Renal cortical epithelial cell (primary cell): ENCODE measurements at places on chromosomes 7 and 10. TPM values are rescaled to one million over a fixed set of nuclear protein-coding genes. Genes with fewer than 3 reads are reported as not detected.

DNA sequence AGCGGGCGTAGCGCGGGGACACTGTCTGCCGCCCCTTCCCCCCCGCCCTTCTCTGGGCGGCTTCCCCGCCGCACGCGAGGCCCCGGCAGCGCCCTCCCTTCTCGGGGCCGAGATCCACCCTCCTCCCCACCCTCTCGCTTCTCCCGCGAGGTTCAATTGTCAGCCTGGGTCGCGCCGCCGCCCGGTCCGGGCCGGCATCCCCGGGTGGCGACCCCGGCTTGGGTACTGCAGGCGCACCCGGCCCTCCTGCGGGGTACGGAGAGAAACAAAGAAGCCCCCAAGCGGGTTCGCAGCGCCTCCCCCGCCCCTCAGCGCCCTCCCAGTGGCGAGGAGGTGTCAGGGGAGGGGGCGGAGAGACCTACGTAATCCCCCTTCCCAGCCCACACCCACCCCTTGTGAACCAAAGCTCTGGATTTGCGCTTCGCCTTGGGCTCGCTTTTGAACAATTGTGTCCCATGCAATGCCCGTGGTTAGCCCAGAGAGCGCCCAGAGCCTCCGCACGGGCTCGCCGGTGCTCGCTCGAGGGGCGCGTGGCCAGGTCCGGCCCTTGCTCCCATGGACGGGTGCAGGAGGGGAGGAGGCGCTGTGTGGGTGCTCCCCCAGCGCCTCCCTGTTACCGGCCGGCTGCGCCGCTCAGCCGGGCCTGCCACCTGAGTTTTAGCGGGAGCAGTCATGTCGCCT is 634 bp downstream of the HECW1 start:
- peak; percentile 10 for DNase-seq

- DNase-seq = no peak
Measured at GRCh38 chr10:112899391-112900065, 50.5 kb upstream of the TCF7L2 start.

DNA sequence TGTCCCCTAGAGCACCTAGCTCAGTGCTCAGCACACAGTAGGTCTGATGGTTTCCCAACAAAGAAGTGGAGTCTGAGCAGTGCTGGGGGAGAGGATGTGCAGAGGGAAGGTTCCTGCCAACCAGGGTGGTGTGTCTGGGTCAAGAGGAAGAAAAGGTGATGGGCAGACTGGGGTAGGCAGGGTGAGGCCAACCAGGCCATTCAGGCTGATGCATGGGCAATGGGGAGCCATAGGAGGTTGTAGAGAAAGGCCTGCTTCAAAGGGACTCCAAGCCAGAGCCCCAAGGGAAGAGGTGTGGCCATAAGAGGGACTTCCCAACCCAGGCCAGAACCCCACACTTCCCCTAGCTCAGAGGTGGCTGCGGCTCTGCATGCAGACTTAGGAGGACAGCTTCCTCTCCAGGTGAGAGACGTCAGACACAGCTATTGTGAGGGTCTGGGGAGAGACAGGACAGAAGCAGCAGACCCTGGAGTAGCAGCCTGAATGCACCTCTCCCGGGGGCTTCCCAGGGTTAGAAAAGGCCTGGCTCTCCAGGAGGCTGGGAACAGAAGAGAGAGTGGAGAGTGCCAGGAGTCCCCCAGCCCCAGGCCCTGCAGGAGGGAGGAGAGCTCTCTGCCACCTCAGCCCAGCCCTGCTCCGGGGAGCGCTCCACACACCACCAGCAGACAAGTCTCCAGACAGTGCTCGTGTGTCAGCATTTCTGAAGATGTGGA is 87.4 kb upstream of the ZMIZ1 start:
- DNase-seq = no peak

DNA sequence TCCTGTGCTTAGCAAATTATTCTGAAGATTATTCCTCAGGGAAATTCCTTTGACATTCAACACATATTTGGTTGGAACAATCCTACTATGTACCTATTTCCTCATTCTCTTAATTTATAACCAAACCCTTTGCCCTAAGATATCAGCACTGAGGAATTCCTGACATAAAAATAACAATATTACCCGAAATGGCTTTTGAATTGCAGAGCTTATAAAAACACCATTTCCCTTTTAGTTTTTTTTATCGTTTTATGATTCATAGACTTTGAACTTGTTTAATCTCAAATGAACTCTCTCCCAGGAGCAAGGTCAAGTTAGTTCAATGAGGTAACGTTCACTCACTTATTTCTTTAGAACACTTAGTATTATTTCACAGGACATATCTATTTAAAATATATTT is 7.7 kb upstream of the ABCB1 start:
- DNase-seq = peak; percentile 83

DNA sequence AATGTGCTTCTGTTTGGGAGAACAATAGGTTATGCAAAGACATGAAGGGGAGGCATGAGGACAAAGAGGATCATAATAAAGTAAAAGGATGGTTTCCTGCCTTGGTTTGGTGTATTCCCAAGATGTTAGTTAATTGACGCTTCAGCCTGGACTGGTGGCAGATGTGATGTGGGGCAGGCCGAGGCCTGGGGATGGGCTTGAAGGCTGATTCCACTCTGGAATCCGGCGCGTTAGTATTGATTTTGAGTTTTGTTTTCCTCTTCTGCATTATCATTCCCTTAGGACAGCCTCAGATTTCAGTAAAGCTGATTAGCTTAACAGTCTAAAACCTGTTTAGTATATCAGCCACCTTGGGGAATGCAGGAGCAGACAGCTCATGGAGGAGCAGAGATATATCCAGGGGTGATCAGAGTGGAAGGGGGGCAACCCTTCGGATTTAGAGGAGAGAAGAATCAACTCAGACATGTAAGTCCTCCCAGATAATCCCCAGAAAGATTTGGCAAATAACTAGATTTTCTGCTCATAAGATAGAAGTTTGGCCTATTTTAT is 159.8 kb upstream of the MTPN start:
- no peak for DNase-seq

GRCh38 chr7:66865290-66865864 is 55.6 kb upstream of the TMEM248 start:
- DNase-seq = no peak

GRCh38 chr10:81040940-81041339 is 503.2 kb downstream of the SH2D4B start:
- peak; percentile 29 for DNase-seq

DNA sequence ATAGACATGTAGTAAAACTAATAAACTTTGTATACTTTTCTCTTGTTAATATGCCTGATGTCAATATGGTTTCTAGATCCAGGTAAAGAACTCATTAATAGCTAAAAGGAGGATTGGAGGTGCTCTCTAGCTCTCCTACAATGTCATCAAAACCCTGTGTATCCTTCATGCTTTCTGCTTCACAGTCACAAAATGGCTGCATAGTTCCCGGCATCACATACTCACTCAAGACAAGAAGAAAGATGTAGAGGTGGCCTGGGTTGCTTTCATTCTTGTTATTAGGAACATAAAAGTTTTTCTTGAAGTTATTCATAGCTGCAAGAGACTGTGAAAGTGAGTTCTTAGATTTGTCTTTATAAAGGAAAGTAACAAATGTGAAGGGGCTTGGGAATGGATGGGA is 149.7 kb upstream of the EEPD1 start:
- DNase-seq = no peak

- no peak for DNase-seq
Measured at GRCh38 chr10:100138921-100139496, 46.8 kb downstream of the ERLIN1 start.

GRCh38 chr7:55140941-55141278 is 122.1 kb downstream of the EGFR start:
- no peak for DNase-seq

DNA sequence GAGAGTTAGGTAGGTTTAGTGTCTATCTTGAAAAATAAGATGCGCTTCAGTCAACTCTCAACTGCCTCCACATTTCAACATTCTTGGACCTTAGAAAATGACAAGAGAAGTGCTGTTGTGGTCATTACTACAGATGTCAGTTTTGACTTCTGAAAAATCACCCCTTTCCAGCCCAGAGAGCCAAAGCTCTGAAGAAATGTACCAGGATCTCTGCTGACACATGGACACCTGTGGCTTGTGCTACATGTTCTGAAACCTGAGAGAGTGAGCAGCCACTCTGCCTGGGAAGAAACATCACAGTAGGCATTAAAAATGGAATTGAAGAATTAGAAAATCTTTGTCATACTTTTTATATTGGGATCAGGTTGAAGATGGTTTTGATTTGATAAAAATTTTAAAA is 35.9 kb upstream of the FEZF1 start:
- no peak for DNase-seq

DNA sequence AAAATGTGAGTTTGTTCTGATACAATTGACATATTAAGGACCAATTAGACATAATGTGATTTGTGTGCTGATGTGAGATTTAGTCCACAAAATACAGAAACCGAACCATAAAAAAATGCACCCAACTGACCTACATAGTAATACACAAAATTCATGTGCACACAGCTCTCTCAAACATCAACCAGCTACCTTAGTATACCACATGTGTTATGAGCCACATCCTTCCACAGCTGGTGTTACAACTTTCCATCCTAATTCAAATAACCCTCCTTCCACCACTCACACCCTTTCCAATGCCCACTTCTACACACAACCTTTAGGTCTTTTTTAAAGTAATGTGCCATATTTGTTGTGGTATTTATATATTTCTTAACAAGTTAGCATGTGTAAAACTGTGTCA is 31.7 kb upstream of the C7orf33 start:
- DNase-seq = no peak

DNA sequence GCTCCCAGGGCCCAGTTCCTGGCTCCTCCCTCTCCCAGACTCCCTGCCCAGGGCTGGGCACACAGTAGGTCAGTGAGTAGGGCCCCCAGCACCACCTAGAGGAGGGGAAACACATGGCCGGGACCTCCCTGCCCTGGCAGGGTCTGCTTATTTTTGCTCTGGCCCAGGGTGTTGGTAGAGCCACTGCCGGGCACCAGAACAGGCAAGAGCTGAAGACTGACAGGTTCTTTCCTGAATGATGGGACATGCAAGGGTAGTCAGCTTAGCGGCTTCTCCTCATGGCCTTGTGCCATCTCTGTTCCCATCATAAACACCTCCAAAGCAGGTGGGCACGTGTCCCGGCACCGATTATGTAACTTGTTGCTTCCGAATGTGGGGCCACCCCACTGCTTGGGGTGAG is 86.5 kb downstream of the NEURL1 start:
- DNase-seq = no peak

DNA sequence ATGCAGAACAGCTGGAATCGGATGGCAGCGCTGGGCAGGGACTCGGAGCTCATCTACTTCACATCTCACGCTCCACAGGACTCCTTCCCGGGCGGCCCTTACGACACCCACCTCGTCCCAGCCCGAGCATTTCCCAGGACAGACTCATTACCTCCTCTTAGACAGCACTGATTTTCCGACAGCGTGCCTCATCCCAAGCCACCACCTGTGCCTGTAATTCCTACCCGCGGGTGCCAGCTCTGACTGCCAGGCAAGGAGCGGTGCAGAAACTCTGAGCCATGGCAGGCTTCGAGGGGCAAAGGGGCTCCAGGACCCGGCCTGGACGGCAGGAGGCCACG is 25.6 kb downstream of the GPER1 start:
- no peak for DNase-seq

DNA sequence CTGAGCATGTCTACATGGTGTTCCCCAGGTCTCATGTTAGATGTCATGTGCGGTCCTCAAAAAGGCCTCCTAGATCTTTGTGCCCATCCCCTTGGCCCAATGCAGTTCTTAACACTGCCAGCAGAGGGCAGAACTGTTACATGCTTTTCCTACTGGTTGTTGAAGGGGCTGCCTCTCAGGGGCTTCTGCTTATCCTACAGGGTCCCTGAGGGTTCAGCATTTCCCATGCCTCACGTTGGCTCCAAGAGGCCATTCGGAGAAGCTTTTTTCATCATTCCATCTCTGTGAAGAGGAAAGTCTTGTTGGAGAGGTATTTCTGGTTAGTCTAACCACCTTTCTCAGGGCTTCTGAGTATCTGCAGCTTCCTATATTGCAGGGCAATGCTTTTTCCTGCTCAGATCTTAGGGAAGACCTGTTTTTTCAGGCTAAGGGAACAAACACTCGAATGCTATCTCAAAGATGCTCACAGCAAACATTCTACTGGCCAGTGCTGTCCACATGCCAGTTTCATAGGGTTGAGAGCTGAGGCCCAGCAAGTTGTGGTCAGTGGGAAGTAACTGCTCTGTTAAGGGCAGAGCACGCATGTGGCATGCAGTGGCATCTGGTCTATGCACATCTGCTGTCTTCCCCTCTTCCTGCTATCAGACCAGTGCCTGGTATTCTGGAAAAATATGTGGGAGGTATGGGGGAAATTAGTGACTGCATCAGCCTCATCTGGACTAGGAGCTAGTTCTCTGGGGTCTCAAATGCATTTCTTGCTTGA is 31.5 kb downstream of the MBL2 start:
- DNase-seq = no peak

DNA sequence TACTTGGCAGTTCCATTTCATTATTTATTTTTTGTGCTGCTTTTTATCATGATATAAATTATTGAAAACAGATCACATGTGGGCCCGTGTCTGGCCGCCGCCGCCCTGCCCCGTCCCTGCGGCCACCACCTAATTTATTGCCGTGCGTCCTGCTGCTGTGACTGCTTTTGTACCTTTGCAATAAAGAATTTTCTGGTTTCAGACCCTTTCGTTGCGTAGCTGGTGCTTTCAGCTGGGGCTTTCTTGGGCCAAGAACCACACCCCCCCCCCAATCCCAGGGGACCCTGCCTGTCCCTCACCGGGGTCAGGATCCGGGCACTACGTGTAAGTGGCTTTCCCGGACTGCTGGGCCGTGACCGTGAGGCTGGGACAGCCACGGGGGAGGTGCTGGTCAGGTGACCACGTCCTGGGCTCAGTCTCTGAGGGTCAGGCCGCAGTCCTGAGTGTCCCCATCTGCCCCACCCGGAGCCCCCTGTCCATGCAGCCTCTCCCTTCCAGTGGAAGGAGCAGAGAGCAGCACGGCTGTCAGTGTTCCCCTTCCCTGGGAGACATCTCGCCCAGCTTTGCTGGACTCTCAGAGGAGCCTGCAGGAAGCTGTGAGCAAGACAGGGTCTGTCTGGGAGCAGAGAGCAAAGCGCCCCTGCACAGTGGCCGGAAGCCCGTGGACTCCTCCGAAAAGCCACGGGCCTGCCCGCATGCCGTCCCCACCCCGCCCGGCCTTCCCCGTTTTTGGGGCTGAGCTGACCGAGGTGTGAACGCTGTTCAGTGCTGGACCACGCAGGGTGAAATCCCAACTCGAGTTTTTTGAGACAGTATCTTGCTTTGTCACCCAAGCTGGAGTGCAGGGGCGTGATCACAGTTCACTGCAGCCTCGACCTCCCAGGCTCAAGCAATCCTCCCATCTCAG is 12.6 kb downstream of the MAFK start:
- no peak for DNase-seq

Gene NUTM2A
- 0.35 and 1.5 TPM in 2 replicates for total RNA-seq

Gene BICC1
- 248 and 609 TPM in 2 replicates for total RNA-seq

Gene CYP26C1
- 0.52 and 0.65 TPM in 2 replicates for total RNA-seq

Gene NKX2-3
- total RNA-seq = not detected in 2 replicates

Gene HOXA3
- 4.2 and 7.2 TPM in 2 replicates for total RNA-seq

Gene TLX1
- total RNA-seq = not detected in 2 replicates

Gene EDRF1
- total RNA-seq = 17.0 and 23.2 TPM in 2 replicates

Gene CDC14C
- total RNA-seq = under 0.01 and 0.05 TPM in 2 replicates

Gene BLNK
- total RNA-seq = 0.35 and 2.8 TPM in 2 replicates

Gene TMEM209
- total RNA-seq = 8.0 and 11.4 TPM in 2 replicates

Gene LARP4B
- total RNA-seq = 29.9 and 45.1 TPM in 2 replicates
